G401 (cell line): ENCODE measurements at places on chromosomes 11 and 22.

- DNase-seq = no peak
Measured at GRCh38 chr22:42799461-42800405, 57.3 kb downstream of the ARFGAP3 start.

DNA sequence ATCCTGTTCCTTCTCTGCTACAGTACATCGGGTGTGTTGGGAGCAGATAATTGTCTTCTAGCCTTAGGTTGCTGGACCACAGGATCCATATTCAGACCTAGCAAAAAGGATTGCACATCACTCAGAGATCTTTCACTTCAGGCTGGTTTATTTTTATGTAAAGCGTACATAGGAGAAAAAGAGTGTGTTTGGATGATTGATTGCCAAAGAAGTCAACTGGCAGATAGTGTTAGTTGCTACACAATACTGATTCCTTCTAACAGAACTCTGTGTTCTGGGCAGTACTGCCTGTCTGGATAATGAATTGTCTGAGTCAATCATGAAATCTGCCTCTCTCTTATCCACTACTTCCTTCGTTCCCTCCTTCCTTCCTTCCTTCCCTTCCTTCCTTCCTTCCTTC is 31.0 kb upstream of the PGM2L1 start:
- DNase-seq = no peak

- DNase-seq = no peak
Measured at GRCh38 chr11:32026766-32027165, 64.1 kb upstream of the RCN1 start.

- DNase-seq = no peak
Measured at GRCh38 chr11:21489416-21490115, 703.3 kb upstream of the ANO5 start.
